ENCODE measurements at places on chromosomes 16 and 17. TPM values are rescaled to one million over a fixed set of nuclear protein-coding genes. Genes with fewer than 3 reads are reported as not detected.

Gene NT5M
- 1.2 TPM for total RNA-seq

GRCh38 chr16:77304877-77305276, 105.7 kb downstream of the SYCE1L start:
- H3K4me3 ChIP-seq, result no peak overlapping the region
- no peak overlapping the region for H3K27ac ChIP-seq
- no peaks in the 10 kb centered on the region for H3K36me3 ChIP-seq
- no peaks in the 10 kb centered on the region for H3K4me1 ChIP-seq
- H3K27me3 ChIP-seq, result peaks cover 2% of the 10 kb centered on the region

Gene CYGB
- total RNA-seq, result 26.6 TPM

GRCh38 chr17:28484296-28484695, 10.9 kb downstream of the SLC13A2 start:
- H3K36me3 ChIP-seq, result no peaks in the 10 kb centered on the region
- no peaks in the 10 kb centered on the region for H3K4me1 ChIP-seq
- peak; percentile 12 for DNase-seq
- no peak overlapping the region for H3K27ac ChIP-seq

DNA sequence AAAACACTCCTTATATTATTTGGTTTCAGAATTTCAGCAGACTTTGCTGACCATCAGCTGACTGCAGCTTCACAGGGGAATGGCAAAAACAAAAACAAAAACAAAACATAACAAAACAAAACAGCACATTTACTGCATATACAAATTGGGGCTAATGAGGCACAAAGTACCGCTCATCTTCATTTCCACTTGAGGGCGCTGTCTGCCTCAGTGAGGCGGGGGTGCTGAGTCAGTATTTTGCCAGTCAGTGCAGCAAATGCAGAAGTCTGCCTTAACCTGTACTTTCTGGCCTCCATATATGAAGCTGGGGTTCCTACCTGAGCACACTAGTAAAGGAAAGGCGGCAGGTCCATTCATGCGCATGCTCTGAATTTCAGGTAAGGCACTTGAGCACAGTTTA, 13.5 kb upstream of the DYNLRB2 start:
- no peaks in the 10 kb centered on the region for H3K4me1 ChIP-seq
- no peak overlapping the region for H3K4me3 ChIP-seq
- no peaks in the 10 kb centered on the region for H3K27me3 ChIP-seq
- DNase-seq, result no peak

DNA sequence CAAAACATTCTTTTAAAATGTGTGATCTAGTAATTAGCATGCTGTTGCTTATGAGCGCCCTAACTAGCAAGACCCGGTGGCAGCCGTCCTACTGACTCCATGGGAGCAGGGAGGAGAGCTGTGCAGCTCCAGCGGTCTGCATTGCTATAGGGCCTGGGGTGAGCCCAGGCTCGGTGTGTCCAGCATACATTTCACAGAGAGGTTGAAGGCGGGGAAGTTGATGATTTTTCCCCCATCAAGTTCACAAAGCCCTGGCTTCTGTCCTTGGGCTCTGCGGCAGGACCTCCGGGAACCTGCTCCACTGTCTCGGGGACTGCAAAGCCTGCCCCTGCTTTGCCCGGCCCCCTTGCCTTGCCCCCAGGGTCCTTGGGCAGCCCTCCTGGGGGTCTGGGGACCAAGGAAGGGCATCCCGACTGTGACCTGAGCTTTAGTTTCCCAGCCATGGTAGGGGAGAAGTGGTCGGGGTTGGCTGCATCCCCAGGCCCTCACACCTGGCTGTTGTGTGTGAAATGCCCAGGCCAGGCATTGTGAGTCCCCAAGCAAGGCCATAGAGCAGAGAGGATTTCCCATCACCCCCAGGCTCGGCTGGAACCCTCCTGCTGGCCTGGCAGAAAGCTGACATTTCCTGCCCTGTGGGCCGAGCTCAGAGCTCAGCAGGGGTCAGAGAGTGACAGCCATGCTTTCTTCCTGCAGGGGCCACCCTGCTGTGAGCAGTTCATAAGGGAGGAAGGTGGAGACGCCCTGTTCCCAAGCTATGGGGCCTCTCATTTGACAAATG, 24.8 kb downstream of the KCNJ12 start:
- no peaks in the 10 kb centered on the region for H3K36me3 ChIP-seq
- DNase-seq, result no peak
- no peak overlapping the region for H3K27ac ChIP-seq

Gene CEP295NL
- 13.9 TPM for total RNA-seq

Data from aorta (tissue), 5 donors.